ENCODE measurements at places on chromosomes 1 and 21.

DNA sequence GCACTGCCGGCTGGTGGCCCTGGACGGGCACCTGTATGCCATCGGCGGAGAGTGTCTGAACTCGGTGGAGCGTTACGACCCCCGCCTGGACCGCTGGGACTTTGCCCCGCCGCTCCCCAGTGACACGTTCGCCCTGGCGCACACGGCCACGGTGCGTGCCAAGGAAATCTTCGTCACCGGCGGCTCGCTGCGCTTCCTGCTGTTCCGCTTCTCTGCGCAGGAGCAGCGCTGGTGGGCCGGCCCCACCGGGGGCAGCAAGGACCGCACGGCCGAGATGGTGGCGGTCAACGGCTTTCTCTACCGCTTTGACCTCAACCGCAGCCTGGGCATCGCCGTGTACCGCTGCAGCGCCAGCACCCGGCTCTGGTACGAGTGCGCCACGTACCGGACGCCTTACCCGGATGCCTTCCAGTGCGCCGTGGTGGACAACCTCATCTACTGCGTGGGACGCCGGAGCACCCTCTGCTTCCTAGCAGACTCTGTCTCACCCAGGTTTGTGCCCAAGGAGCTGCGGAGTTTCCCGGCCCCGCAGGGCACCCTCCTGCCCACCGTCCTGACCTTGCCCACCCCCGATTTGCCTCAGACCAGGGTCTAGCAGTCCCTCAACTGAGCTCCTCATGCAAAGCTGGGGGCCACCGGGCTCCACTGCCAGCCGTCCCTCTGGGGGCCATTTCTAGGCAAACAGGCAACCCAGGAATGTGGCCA is 2.1 kb downstream of the KLHDC7A start:
- no peak for DNase-seq

DNA sequence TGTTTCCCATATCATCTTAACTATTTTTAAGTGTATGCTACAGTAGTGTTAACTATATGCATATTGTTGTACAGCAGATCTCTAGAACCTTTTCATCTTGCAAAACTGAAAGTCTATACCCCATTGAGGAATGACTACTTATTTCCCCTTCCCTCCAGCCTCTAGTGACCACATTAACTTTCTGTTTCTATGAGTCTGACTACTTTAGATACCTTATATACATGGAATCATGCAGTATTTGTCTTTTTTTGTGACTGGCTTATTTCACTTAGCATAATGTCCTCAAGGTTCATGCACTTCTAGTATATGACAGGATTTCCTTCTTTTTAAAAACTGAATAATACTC is 96.5 kb upstream of the BTG3 start:
- no peak for DNase-seq

DNA sequence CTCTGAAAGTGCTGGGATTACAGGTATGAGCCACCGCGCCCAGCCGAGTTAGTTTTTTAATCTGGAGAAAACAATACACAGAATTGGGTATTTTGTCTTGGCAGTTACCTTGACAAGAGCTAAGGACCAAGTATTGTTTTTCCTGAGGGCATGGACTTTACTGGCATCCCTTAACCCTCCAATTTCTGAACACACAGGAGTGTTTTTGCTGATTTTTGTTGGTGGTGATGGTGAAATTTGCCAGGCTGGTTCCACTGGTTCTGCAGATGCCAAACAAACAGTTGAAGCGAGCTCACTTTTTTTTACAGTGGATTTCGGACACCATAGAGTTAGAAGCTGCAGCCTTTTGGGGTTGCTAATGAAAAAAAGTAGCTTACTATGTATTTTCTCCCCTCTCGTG is 37.2 kb upstream of the SH3D21 start:
- no peak for DNase-seq

GRCh38 chr1:100874433-100874832 is 20.2 kb downstream of the EXTL2 start:
- DNase-seq = no peak

GRCh38 chr1:198435056-198435455 is 105.4 kb downstream of the ATP6V1G3 start:
- no peak for DNase-seq

DNA sequence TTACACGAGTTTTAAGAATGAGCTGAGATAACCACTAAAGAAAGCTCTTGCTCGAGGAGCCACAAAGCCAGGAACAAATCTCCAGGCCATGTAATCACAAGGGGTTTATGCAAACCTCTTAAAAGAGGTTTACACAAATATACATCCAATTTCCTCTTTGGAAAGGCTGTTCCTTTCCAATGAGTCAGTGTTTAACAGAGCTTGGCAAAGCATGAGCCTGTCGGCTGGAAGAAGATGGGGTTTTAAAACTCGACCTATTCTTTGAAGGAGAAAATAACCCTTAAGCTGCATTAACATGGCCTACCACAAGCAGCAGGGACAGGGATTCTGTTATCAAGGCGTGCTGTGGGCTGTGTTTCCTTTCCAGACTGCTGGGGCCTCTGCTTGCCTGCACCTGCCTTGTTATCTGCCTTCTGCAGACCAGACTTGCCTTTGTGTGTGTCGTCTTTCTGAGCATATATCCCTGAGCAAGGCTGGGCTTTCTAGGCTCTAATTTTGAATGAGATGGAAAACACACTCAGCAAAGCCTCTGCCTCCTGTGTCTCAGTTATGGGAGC is 40.6 kb upstream of the CYP2J2 start:
- no peak for DNase-seq

GRCh38 chr1:63827411-63828321 is 53.8 kb downstream of the ROR1 start:
- peak; percentile 55 for DNase-seq

GRCh38 chr1:226648421-226648820 is 90.7 kb downstream of the ITPKB start:
- no peak for DNase-seq

DNA sequence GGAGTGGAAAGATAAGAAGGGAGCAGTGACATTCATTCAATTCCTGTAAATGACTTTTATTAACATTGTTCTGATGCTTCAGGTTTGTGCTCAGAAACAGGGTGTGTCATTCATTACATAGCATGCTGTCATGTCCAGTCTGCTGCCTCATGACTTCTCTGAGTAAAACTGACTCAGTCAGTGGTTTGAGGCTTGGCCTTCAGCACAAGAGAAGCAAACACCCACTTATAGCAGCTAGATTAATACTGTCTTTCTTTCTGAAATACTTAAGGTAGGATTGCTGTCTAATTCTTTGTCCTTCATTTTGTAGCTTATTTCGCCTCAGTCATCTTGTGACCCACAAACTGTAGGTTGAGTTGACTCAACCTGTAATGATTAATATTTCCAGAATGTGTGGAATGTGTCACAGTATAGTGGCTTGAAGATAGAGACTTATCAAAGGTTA is 32.9 kb downstream of the RASAL2 start:
- peak; percentile 62 for DNase-seq

DNA sequence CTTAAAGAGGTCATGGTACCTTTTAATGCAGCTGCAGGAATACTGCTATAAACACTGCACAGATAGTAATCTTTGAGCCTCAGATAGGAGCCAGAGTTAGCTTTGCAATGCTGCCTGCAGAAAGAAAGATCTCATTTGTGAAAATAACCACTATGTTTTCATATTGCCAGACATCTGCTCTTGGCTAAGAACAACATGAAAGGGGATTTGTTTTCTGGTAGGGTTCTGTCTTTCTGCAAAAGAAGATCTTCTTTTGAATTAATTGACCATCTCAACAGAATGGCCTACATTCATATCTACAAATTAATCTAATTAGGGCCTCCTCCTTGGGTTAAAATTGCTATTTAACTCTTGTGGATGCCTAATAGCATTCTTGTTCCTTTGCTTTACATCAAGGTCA is 177.6 kb upstream of the DPYD start:
- DNase-seq = no peak

DNA sequence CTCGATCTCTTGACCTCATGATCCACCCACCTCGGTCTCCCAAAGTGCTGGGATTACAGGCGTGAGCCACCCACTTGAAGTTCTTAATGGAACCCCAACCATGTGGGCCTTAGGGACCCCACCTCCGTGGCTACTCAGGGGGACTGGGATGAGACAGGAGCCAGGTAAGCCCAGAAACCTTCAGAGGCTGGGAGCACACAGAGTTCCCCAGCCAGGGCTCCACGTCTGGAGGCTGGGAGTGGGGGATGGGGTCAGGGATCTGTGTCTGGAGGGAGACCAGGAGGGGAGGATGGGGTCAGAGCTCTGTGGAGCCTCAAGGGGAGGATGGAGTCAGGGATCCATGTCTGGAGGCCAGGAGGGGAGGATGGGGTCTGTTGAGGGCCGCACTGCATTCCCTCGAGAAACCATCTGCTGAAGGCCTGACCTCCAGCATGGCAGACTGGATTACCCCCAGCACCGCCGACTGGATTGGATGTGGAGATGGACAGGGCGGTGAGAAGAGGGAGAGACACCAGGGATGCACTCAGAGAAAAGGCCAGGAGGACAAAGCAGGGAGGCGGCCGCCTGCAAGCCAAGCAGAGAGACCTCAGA is 2.1 kb upstream of the FTCD start:
- DNase-seq = no peak

GRCh38 chr1:90558126-90558525 is 159.0 kb downstream of the BARHL2 start:
- DNase-seq = no peak

DNA sequence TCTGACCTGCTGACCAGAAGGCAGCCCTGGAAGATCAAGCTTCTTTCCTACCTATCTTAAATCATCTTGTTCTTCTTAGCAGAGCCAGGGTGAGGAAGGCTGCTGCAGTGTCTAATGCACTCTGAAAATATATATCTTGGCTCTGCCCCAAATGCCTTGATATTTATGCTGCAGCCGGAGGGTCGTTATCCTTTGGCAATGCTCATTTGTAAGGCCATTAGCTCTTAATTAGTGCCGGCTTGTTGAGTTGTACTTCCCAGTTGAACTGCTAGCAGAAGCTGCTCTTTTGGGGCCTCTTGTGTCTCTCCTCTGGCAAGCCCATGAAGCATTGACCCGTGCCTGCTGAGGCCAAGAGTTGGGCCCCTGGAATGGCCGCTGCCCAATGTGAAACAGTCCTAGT is 4.2 kb upstream of the GNL2 start:
- DNase-seq = no peak

DNA sequence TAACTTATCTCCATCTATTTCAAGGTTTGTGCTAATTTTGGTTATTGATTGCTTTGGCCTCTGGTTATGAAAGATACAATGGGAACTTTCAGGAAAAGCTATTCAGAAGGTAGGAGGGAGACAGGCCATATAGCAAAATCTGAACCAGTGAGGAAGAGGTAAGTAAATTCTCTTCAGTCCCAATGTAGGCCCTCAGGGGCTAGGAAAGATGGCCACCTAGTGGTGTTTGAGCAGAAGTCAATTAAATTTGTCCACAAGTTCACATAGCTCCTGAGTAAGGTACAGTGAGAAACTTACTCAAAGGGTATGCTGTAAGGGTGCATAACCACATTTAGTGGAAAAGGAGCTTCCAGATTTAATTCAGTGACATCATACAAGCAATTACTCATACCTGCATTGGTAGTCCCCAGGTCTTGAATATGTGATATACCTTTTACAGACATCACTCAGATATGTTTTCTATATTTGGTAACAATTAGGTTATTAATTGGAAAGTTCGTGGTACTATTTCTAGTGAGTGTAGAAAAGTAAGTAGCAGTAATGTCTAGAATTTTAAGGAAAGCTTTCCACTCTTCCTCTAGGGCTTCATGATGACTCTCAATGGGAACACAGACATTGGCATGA is 21.4 kb upstream of the FMO1 start:
- peak; percentile 78 for DNase-seq

- DNase-seq = no peak
Observed at GRCh38 chr1:11982010-11982392, 1.8 kb downstream of the MFN2 start.

GRCh38 chr1:24251501-24251900 is 64.4 kb upstream of the IFNLR1 start:
- DNase-seq = no peak

DNA sequence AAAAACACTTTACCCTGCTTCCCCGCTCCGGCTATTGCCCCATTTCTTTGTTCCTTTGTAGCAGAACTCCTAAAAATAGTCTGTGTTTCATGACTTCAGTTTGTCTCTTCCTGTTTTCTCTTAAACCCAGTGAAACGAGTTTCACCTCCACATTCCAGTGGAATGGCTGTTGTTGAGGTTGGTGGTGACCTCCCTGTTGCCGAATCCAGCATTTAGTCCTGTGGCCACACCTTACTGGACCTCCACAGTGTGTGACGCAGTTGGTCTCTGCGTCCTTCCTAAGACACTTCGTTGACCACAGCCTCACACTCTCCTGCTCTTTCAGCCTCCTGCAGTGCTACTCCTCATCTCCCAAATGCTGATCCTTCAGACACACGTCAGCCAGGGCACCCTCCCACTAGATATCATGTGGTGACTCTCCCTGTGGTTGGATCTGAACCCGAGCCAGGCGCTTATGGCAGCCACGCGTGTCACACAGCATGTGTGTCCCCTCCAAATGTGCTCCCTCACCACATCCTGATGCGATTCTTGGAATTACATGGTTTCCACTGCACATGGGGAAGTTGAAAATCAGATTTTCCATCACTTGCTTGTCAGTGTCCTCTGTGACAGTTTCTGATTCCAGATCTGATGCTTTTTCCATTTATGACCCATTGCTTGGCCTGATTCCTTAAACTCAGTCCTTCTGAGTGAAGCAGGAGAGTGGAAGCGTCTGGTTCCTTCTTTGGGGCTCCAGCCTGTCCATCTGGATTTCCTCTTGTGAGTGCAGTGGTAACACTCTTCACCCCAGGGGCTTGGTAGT is 99.1 kb upstream of the ARTN start:
- no peak for DNase-seq

DNA sequence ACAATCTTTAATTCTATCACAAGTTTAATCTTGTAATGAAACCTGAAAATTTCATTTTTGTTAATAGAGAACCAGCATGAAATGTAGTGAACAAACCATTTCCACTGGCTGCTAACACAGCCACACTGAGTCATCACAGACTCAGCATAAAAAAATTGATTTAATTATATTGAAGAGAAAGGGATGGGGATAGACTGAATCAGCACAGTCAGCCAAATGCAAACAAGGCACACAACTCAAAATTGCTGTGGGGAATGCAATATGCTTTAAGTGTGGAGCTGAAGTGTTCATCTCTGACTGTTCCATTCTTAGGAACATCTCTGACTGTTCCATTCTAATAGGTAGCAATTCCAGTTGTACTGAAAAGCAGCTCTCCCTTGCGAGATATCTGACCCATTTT is 299.8 kb downstream of the MRPL39 start:
- no peak for DNase-seq

GRCh38 chr1:47996406-47997226 is 569 bp downstream of the TRABD2B start:
- DNase-seq = no peak

- DNase-seq = no peak
Observed at GRCh38 chr1:200889571-200889970, 5.1 kb upstream of the INAVA start.

- no peak for DNase-seq
Observed at GRCh38 chr21:39881661-39882060, 14.4 kb downstream of the PCP4 start.

DNA sequence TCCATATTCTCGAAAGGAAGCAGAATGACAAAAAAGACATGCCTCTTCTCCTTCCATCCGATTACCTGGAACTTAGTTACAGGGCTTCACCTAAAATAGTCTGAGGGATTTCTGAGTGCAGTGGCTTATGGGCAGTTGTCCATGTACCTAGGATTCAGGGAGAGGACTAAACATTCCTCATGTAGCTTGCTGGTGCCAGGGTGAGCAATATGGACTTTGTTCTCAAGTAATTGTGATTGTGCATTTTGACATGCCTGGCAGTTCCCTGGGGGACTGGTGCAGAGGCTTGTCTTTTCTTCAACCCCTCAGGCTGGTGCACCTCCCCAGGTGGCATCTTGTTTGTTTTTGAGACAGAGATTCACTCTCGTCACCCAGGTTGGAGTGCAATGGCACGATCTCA is 6.1 kb upstream of the PSEN2 start:
- DNase-seq = no peak
